Activated CD4-positive, alpha-beta T cell treated with anti-CD3 and anti-CD28 coated beads, Interleukin-2, amount 10 ng/mL, durations not matched to agents 24 days and 14 days (primary cell): ENCODE measurements at places on chromosomes 5 and 9. TPM values are rescaled to one million over a fixed set of nuclear protein-coding genes. Genes with fewer than 3 reads are reported as not detected.
A peak's percentile ranks its signal among the peaks of the same experiment; 100 is the strongest.

GRCh38 chr9:97176206-97176605 lies 131.3 kb upstream of the CCDC180 start:
- peaks cover 11% of the 10 kb centered on the region for H3K27me3 ChIP-seq
- H3K27ac ChIP-seq = no peak overlapping the region
- DNase-seq = no peak

GRCh38 chr5:154293219-154293618 lies 102.7 kb downstream of the GALNT10 start:
- peaks cover 40% of the 10 kb centered on the region for H3K36me3 ChIP-seq
- no peak overlapping the region for H3K27ac ChIP-seq
- peaks cover 16% of the 10 kb centered on the region for H3K4me1 ChIP-seq
- no peak overlapping the region for H3K4me3 ChIP-seq
- H3K27me3 ChIP-seq = no peaks in the 10 kb centered on the region
- DNase-seq = no peak

GRCh38 chr5:154369682-154370081 lies 76.1 kb upstream of the SAP30L start:
- H3K4me1 ChIP-seq = no peaks in the 10 kb centered on the region
- peaks cover 4% of the 10 kb centered on the region for H3K36me3 ChIP-seq
- H3K27ac ChIP-seq = no peak overlapping the region

- peak overlapping the region; percentile 58 for H3K27ac ChIP-seq
- H3K4me1 ChIP-seq = peaks cover 47% of the 10 kb centered on the region
- peak overlapping the region; percentile 93 for H3K4me3 ChIP-seq
- peaks cover 37% of the 10 kb centered on the region for H3K36me3 ChIP-seq
These were observed 1.7 kb downstream of the CCNG1 start for GRCh38 chr5:163439092-163439425.

- H3K4me3 ChIP-seq = no peak overlapping the region
- no peak for DNase-seq
- H3K27me3 ChIP-seq = no peaks in the 10 kb centered on the region
- no peak overlapping the region for H3K27ac ChIP-seq
- peaks cover 3% of the 10 kb centered on the region for H3K4me1 ChIP-seq
These were observed 10.9 kb upstream of the SLC25A51 start for GRCh38 chr9:37914701-37915358.

- no peaks in the 10 kb centered on the region for H3K36me3 ChIP-seq
- H3K4me1 ChIP-seq = no peaks in the 10 kb centered on the region
- H3K4me3 ChIP-seq = no peak overlapping the region
- DNase-seq = no peak
These were observed 102.9 kb upstream of the KLF4 start for GRCh38 chr9:107592424-107592823.

DNA sequence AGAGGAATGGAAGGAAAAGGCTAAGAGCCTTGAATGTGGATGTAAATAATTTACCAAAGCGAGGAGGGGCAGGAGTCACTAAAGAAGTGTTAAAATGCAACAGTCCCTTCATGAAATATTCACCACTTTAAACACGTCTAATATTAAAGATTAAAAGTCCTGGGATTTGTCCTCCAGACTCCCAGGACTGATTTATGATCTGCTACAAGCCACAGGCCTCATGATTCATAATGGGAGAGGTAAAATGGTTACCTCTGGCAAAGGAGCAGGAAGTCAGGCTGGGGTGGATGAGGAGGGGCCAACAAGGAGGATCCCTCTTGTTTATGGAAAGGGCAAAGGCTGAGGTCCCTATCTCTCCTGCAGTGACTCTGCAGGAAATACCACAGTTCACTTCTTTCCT lies 292.4 kb downstream of the TRIM32 start:
- H3K4me3 ChIP-seq = no peak overlapping the region
- H3K4me1 ChIP-seq = no peaks in the 10 kb centered on the region

GRCh38 chr9:93464876-93465275 lies 11.5 kb upstream of the FAM120AOS start:
- peaks cover 21% of the 10 kb centered on the region for H3K36me3 ChIP-seq
- H3K4me1 ChIP-seq = peaks cover 79% of the 10 kb centered on the region
- no peaks in the 10 kb centered on the region for H3K27me3 ChIP-seq
- H3K4me3 ChIP-seq = peak overlapping the region; percentile 80
- DNase-seq = no peak
- peak overlapping the region; percentile 91 for H3K27ac ChIP-seq

- no peaks in the 10 kb centered on the region for H3K36me3 ChIP-seq
- H3K4me1 ChIP-seq = no peaks in the 10 kb centered on the region
- no peak for DNase-seq
- H3K4me3 ChIP-seq = no peak overlapping the region
These were observed 63.3 kb downstream of the WNK2 start for GRCh38 chr9:93247099-93247865.

- no peaks in the 10 kb centered on the region for H3K4me1 ChIP-seq
- no peak for DNase-seq
- H3K27me3 ChIP-seq = no peaks in the 10 kb centered on the region
- no peak overlapping the region for H3K27ac ChIP-seq
These were observed 104.2 kb upstream of the RAI14 start for GRCh38 chr5:34551911-34552433.

DNA sequence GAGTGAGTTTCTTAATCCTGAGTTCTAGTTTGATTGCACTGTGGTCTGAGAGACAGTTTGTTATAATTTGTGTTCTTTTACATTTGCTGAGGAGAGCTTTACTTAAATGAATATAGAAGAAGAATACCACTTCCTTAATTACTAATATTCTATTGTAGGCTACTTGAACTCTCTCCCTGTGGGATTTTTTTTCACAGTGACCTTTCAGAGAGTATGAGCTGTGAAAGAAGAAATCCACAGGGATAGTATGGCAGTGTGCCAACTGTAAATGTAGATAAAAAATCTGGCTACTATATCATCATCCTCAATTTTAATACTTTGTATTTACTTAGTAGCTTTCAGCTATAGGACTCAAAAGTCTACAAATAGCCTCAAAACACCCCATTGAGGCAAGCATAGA lies 67.3 kb downstream of the COMMD10 start:
- no peak for DNase-seq
- no peak overlapping the region for H3K4me3 ChIP-seq
- H3K27ac ChIP-seq = no peak overlapping the region
- peaks cover 2% of the 10 kb centered on the region for H3K36me3 ChIP-seq
- no peaks in the 10 kb centered on the region for H3K4me1 ChIP-seq

DNA sequence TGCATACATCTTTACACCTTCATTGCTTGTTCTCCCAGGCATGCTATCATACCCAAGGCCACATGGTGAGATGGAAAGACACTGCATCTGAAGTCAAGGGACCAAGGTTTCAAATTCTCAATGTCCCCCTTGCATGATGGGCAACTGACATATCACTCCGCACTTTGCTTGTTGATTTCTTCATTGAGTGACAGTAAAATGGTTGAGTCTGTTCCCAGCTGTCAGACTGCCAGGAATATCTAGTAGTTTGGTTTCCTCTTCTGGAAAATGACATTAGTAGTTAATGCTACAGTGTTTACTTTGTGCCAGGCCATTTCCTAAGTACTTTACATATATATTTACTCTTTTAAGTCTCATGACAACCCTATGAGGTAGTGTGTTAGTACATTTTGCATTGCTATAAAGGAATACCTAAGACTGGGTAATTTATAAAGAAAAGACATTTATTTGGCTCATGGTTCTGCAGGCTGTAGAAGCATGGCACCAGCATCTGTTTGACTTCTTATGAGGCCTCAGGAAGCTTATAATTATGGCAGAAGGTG lies 114.4 kb downstream of the PCSK1 start:
- no peaks in the 10 kb centered on the region for H3K4me1 ChIP-seq
- no peak overlapping the region for H3K4me3 ChIP-seq
- H3K27me3 ChIP-seq = peaks cover 4% of the 10 kb centered on the region
- H3K36me3 ChIP-seq = no peaks in the 10 kb centered on the region
- H3K27ac ChIP-seq = no peak overlapping the region
- DNase-seq = no peak

DNA sequence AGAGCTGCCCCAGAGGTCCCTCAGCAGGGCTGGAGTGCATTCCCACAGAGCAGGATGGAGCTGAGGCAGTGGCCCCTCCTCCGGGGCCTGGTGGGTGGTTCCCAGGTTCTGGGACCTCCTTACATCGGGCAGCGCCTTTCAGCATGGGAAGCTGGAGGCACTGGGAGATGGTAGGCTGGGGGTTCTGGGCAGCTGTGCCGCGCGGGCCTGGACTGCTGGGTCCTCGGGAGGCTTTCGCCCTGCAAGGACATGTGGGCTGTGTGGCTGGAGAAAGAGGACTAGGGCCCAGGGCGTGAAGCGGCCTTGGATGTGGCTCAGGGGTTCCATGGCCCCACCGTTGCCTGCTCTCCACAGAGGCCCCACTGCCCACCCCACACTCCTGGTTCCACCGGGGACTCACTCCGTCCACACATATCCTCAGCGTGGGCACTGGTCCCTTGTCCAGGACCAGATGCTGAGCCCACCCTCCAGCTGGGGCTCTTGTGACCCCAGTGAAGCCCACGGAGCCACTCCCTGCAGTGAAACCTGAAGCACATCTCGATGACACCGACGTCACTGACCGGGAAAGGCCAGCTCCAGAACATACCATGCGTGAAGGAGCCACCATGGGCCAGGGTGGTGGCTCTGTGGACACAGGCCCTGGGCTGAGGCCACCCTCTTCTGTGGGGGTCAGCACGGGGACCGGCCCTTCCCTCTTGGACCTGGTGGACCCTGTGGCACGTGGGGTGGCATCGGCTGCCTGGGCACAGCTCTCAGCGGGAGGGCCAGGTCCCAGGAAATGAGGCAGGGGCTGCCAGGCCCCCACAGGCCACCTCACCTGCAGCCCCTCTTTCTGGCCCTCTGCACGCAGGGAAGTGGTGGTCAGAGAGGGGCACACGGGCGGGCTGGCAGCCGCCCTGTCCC lies 31.5 kb upstream of the NKD2 start:
- peaks cover 10% of the 10 kb centered on the region for H3K27me3 ChIP-seq
- H3K4me3 ChIP-seq = no peak overlapping the region
- no peak overlapping the region for H3K27ac ChIP-seq
- peaks cover 11% of the 10 kb centered on the region for H3K4me1 ChIP-seq

- peaks cover 7% of the 10 kb centered on the region for H3K27me3 ChIP-seq
- H3K36me3 ChIP-seq = no peaks in the 10 kb centered on the region
- no peak overlapping the region for H3K27ac ChIP-seq
- H3K4me1 ChIP-seq = no peaks in the 10 kb centered on the region
- no peak for DNase-seq
These were observed 263.3 kb downstream of the ICE1 start for GRCh38 chr5:5685737-5686136.

DNA sequence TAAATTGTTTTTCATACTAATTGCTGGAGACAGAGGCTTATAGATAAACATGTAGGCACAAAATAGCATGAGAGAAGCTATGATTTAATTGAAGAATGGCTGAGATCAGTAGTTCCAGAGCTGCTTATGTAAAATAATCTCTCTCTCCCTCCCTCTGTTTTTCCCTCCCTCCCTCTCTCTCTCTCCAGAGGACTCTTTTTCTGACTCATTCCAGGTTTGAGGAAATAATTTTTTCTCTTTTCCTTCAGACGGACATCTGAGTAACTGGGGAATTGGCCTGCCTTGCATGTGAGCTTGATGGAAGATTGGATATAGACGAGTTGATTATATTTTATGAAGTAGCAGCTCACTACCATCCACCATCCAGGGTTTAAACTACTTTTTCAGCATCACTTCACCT lies 35.5 kb downstream of the KCTD16 start:
- no peak for DNase-seq
- H3K36me3 ChIP-seq = no peaks in the 10 kb centered on the region
- peaks cover 8% of the 10 kb centered on the region for H3K4me1 ChIP-seq
- H3K27ac ChIP-seq = no peak overlapping the region

DNA sequence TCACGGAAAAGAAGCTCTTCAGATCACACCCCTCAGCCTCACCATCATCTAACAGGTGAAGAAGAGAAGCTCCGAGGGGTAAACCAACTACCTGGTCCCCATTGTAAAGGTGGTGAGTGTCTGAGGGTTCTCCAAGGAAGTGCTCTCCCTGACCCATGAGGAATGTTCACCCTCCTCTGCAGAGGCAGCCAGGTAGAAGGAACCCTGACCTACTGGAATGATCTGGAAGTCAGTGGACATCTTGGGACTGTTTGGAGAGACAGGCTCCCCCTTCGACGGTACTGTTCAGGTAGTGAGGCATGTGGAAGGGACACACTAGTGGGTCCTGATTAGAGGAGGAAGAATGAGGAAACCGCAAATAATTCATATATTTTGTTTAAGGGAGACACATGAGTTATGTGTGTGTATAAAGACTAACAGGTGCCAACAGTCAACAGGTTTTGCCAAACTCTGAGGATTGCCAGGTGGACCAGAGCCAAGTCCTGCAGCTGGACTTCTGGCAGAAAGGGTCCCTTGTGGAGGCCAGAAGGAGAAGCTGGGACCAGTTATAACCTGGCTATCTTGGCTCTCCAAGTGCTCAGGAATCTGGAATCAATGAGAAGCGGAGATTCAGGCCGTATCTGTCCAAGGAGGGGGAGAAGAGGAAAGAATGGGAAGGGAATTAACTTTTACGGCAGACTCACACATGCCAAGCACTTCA lies 3.0 kb upstream of the ZBTB34 start:
- H3K27me3 ChIP-seq = peaks cover 46% of the 10 kb centered on the region
- no peak for DNase-seq
- peaks cover 3% of the 10 kb centered on the region for H3K36me3 ChIP-seq
- no peak overlapping the region for H3K27ac ChIP-seq

- no peak for DNase-seq
- no peak overlapping the region for H3K27ac ChIP-seq
- peaks cover 7% of the 10 kb centered on the region for H3K4me1 ChIP-seq
These were observed 60.6 kb downstream of the KDM4C start for GRCh38 chr9:6818292-6818922.

DNA sequence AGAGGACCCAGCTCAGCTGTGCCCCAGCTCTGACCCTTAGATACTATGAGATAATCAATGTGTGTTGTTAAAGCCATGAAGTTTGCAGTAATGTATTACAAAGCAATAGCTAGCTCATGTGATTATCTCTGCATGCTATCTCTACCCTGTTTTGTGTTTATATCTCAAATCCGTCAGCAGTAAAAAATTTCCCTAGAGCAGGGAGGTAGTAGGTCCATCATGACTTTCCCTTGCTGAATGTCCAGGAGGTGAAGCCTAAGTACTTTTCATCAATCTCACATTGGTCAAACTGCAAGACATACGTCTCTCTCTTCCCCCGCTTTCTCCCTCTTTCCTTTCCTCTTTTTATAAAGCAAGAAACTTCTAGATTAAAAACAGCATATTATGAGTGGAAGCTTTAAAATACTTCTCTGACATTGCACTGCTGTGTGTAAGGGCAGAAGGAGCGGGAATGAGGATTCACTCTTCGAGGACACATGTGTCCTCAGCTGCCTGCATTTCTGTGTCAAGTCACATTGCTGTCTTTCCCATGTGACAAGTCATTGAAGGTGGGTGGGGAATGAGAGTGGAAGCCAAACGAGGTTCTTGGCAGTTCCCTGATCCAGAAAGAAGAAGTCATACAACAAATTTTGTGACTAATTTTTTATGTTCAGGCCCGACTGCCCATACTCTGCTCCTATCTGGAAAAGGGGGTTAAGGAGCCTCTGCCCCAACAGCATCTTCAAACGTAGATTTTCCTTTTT lies 93.1 kb upstream of the RETREG1 start:
- H3K36me3 ChIP-seq = no peaks in the 10 kb centered on the region
- peaks cover 12% of the 10 kb centered on the region for H3K27me3 ChIP-seq
- no peak overlapping the region for H3K4me3 ChIP-seq

NPDC1 gene
- 58.1 and 59.4 TPM in 2 replicates for total RNA-seq

CATSPER3 gene
- total RNA-seq = 0.54 and 0.64 TPM in 2 replicates

IRX1 gene
- not detected in 2 replicates for total RNA-seq

OLFM1 gene
- total RNA-seq = 0.19 and 0.35 TPM in 2 replicates

PCDH12 gene
- total RNA-seq = 1.8 and 2.2 TPM in 2 replicates

ENTREP1 gene
- not detected in 2 replicates for total RNA-seq

LOX gene
- total RNA-seq = 0.05 TPM in 1 of 2 replicates, not detected in the other

OR1K1 gene
- not detected in 2 replicates for total RNA-seq
